ENCODE measurements at places on chromosomes 11 and 22. TPM values are rescaled to one million over a fixed set of nuclear protein-coding genes. Genes with fewer than 3 reads are reported as not detected.

GRCh38 chr11:69337211-69337721 lies 43.3 kb downstream of the MYEOV start:
- DNase-seq: no peak

DNA sequence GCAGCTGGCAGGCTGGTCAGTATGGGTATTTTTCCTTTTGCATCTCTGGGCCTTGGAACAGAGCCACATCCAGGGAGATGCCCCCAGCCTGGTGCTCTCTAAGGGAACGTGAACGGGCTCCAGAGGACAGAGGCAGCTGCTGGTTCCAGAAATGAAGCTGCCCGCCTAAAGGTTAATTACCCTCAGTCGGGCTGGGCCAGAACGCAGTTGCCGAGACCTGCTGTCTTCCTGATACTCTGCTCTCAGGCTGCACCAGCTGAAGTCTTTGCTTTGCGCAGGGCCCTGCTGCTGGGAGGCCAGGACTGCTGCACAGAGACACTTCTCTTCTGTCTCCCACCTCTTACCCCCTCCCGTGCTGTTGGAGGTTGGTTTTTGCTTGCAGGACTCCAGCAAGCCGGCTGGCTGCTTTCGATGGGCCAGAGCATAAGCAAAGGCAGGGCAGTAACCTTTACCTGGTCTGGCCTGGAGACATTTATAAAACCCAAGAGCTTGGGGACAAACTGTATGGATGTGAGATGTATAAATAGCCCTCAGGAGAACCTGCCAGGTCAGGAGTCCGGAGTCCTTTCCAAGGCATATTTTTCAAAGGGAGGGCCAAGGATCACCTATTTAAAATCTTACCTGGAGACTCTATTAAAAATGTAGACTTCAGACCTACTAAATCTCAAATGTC lies 197.1 kb downstream of the GRIK4 start:
- DNase-seq: no peak

The FGF3 gene
- total RNA-seq: not detected

DNA sequence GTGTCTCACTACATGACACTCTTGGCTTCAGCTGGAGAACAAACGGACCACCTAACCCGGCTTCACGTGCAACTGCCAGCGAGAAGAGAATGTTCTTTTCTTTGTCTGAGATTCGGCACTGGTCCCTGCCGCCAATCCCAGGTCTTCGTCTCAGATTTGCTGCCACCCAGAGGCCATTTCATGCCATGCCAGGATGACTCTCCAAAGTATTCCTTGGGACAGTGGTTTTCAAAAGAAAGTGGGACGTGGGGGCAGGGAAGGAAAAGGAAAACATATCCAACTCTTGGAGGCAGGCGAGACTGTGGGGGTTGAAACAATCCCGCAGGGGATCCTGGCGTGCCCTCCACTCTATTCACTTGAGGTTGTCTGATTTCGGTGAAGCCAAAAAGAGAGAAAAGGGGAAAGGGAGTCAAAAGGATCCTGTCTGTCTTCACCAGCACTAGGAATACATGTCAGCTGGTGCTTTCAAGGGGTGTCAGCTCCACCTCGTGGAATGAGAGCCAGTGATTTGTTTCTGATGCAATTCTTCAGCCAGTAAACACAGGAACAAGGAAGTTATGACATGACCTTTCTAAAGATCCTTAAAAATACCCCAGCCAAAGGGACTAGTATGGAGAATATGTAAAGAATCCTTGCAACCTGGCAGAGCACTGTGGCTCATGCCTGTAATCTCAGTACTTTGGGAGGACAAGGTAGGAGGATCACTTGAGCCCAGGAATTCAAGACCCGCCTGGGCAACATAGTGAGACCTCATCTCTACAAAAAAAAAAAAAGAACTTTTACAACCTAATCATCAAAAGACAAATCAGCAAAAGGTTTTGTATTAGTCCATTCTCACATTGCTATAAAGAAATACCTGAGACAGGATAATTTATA lies 41.0 kb upstream of the APLNR start:
- no peak for DNase-seq

GRCh38 chr11:120881596-120881995 lies 142.3 kb upstream of the TBCEL start:
- no peak for DNase-seq

The NTM gene
- not detected for total RNA-seq

DNA sequence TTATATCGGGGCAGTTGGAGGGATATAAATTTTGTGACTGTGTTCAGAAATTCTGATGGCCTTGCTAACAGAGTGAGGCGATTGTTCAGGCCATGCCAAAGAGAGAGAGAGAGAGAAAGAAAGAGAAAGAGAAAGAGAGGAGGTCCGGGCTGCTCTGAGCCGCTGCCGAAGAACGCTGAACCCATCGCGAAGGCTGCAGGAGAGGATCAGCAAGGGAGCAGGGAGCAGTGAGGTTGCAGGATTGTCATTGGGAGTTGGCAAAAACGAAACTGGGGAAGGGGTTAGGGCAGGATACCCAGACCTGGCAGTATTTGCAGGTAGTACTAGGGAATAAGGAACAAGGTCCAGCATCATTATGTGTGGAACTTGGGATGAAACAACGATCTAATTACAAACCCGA lies 537.1 kb downstream of the INSC start:
- DNase-seq: no peak

The TEF gene
- 7.4 TPM for total RNA-seq

The APOA4 gene
- not detected for total RNA-seq

- no peak for DNase-seq
These were observed 60.0 kb downstream of the SPECC1L start for GRCh38 chr22:24330636-24331035.

DNA sequence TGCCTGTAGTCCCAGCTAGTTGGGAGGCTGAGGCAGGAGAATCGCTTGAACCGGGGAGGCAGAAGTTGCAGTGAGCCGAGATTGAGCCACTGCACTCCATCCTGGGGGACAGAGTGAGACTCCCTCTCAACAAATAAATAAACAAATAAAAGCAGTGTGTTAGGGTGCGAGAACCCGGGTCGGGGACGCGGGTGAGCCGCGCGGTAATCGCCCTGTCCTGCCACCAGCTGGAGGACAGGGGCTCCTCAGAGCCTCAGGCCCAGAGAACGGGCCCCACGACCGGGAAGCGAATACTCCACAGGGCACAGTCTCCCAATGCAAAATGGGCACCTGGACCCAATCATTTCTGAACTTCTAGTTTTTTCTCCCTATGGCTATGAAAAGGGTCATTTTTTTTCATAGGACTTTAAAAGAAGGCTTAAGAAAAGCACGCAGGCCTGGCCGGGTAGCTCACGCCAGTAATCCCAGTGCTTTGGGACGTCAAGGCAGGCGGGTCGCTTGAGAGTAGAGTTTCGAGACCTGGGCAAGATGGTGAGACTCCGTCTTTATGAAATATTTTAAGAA lies 744 bp upstream of the MCM5 start:
- no peak for DNase-seq

GRCh38 chr11:131154351-131154750 lies 216.1 kb upstream of the NTM start:
- no peak for DNase-seq

- DNase-seq: no peak
These were observed 2.4 kb downstream of the HMBS start for GRCh38 chr11:119087123-119087522.

The BCO2 gene
- 2.7 TPM for total RNA-seq

DNA sequence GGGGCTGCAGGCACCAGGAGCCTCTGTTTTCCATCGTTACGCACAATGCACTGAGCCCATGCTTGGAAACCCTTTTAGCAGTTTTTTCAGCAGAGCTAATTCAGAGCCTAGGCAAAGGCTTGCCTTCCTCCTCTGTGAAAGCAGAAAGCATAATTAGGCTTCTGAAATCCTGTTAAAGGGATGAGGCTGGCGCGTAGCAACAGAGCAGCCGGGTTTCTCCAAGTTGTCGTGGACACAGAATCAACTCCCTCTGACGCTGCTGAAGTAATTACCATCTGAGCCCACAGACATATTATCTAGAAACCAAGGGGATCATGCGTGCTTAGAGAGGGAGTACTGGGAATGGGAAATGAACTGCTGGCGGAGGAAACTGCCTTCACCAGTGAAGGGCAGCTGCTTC lies 85.4 kb downstream of the MYO18B start:
- no peak for DNase-seq

DNA sequence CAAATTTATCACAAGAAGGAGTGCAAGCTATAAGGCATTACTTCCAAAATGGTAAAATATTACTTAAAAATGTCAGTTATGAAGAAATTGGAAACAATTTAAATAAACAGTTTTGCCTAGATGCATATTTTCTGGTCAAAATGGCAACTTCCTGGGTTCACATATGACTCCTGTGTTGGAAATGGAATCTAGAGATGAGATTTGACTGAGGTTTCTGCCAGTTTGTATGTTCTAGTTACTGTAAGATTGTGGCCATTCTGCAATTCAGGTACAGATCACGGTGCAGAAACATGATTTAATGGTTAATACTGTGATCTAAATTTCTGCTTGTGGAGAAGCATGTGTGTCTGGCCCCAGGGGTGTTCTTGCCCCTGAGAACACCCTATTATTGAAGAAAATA lies 3.4 kb upstream of the OR4C6 start:
- DNase-seq: no peak

- no peak for DNase-seq
These were observed 44.0 kb downstream of the FEZ1 start for GRCh38 chr11:125452125-125452470.

DNA sequence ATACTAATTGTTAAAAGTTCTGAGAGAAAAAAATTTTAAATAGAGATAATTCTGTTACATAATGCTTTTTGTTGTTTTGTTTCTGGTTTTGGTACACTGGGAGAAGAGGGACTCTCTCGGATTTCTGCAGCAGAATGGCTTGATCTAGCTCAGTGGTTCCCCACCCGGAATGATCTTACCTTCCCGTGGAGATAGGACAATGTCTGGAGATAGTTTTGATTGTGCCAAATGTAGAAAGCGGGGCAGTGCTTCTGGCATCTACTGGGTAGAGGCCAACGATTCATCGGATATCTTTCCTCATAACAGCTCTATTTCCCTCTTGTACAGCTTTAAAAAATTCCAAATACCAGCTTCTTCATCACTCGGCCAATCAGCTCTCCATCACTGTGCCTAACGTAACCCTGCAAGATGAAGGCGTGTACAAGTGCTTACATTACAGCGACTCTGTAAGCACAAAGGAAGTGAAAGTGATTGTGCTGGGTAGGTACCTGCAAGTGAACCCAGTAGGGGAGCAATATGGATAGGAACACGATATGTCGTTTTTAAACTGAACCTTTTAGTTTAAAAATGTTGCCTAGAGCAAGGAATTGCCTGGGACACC lies 13.2 kb downstream of the CRTAM start:
- DNase-seq: no peak

The DGCR6 gene
- total RNA-seq: 11.3 TPM

The CYB5R3 gene
- 80.7 TPM for total RNA-seq

The EEF1G gene
- 1,984 TPM for total RNA-seq

- DNase-seq: no peak
These were observed 286.4 kb downstream of the DYNC2H1 start for GRCh38 chr11:103395612-103396011.

DNA sequence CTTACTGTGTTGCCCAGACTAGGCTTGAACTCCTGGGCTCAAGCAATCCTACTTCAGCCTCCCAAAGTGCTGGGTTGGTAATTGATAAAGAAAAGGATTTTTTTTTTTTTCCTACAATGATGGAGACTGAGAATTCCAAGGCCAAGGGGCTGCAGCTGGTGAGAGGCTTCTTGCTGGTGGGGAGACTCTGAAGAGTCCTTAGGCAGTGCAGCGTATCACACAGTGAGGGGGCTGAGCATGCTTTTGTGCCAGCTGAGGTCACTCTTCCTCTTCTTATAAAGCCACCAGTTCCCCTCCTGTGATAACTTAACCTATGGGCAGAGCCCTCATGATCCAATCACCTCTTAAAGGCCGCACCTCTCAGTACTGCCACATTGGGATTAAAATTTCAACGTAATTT lies 28.2 kb upstream of the CCDC81 start:
- DNase-seq: no peak

DNA sequence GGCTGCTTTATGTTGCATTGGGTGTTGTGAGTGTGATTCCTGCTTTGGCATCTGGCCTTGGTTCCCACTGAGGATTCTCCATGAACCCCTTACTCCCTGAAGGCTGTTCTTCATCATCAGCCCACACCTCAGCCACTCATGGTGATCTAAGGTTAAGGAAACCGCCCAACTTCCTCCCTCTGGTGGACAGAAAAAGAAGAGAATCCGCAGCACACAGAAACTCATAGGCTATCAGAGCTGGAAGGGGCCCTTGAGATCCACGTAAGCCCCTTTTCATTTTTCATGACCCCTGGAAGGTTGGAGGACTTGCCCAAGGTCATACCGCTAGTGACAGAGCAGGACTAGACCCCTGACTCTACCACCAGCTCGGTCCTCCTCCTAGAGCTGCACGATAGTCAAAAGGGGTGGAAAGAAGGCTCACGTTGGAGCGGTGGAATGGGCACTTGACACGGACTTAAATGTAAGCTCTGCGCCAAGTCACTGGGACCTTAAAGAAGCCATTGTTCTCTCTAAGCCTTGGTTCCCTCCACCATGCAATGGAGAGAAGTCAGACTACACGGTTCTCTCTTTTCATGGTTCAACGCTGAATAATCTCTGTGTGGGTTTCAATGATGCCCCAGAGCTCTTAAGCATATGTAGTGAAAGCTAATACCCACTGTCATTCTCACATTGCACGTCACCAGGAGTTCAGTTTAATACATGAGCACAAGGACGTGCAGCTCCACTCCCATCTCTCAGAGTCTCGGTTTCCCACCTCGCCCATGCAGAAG lies 83.6 kb upstream of the CRTAM start:
- DNase-seq: no peak

GRCh38 chr11:123521930-123522329 lies 91.9 kb downstream of the GRAMD1B start:
- no peak for DNase-seq

DNA sequence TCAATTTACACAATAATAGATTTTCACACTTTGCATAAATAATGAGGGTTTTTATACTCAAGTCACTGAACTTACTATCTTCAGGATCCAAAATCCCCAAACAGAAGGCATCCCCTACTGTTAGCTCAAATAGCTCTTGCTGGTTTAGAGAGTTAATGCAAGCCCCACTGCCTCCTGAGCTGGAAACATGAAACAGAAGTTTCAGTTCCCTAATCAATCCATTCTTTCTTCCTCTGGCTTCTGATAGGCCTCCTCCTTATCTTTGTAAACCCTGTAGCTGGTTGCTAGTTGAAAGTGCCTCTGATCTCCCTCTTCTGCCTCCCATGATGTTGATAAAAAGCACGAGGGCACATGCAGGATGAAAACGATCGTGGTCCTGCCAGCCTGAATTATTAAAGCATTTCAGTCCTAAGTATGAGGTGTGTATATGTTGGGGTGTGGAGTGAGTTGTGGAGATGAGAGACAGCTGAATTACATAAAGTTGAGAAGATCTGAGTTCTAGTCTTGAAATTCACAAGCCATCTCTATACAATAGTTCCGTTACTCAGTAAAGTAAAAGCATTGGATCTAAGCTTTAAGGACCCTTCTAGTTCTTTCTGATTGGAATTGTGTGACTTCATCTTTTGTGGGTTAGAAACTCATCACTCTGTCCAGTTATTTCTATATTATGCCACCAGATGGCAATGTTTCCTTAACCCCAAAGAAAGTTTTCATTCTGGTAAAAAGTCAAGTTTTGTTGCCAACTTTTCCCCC lies 35.0 kb upstream of the EHF start:
- DNase-seq: no peak

GRCh38 chr11:66393954-66394353 lies 22.4 kb upstream of the SLC29A2 start:
- no peak for DNase-seq

Measured in T-helper 17 cell (primary cell).